Testis (tissue), 5 donors: ENCODE measurements at places on chromosomes 16 and 17. TPM values are rescaled to one million over a fixed set of nuclear protein-coding genes. Genes with fewer than 3 reads are reported as not detected.

CCL14 gene
- total RNA-seq: 12.3 TPM

IGSF6 gene
- 0.81 TPM for total RNA-seq

FAM20A gene
- 96.0 TPM for total RNA-seq

GNGT2 gene
- total RNA-seq: 0.68 TPM

XAF1 gene
- 26.8 TPM for total RNA-seq

AGRP gene
- total RNA-seq: 1.7 TPM
